Cardiac septum (tissue), 1 donor: ENCODE measurements at places on chromosomes 11 and 22. TPM values are rescaled to one million over a fixed set of nuclear protein-coding genes. Genes with fewer than 3 reads are reported as not detected.

ABCC8 gene
- total RNA-seq: 3.9 TPM

NXPE4 gene
- not detected for total RNA-seq

DNA sequence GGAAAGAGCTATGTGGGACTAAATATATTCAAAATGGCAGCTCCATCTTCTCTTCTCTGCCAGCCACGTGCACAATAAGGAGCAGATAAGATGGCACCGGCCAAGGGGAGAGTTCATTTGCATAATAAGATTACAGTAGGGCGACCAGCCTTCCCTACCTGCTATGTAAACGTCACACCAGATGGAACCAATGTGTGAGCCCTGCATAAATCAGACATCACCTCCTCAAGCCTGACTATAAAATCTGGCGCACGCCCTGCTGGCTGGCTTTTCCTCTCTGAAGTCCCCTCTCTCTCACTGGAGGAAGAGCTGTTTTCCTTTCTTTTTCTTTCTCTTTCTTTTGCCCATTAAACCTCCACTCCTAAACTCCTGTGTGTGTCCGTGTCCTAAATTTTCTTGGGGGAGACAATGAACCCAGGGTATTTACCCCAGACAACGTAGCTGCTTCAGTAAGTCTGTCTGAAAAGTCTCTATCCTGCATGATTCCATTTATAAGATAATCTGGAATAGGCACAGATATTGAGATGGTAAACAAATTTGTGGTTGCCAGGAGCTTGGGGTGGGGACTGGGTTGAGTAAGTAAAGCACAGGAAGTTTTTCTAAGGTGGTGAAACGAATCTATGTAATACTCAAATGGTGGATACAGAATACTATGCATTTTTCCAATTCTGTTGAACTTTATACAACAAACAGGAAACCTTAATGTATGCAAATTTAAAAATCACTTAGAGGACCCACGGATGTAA lies 670.0 kb upstream of the KIRREL3 start:
- no peak for DNase-seq

GRCh38 chr11:10797001-10797400 lies 11.7 kb downstream of the EIF4G2 start:
- DNase-seq: no peak

OR56A4 gene
- total RNA-seq: not detected

PGA4 gene
- not detected for total RNA-seq

DNA sequence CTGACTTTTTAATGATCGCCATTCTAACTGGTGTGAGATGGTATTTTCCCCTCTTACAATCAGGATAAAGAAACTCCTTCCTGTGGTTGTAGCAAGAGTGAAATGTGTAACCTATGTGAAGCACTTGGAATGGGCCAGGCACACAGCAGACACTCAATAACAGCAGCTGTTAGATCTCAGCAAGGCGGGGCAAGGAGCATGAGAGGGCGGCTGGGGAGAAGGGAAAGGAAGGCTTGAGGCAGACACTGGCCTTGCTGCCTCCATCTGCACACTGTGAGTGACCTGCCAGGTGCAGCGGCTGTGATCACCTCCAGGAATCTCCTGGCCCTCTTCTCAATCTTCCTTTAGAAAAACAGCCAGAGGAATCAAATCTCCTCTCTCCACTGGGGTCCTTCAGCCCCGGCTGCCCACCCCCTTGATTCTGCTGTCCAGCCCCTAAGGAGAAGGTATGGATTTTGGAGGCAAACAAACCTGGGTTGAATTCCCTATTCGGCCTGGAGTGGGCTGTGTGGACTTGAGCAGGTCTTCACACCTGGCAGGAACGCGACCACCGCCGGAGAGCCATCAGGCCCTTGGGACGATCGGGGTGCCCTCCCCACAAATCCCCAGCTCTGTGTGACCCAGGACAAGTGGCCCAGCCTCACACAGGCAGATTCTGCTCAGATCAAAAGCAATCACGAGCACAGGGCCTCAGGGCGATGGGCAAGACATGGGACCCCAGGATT lies 49.0 kb downstream of the RPUSD4 start:
- DNase-seq: no peak

TRIM66 gene
- total RNA-seq: 3.0 TPM

DNA sequence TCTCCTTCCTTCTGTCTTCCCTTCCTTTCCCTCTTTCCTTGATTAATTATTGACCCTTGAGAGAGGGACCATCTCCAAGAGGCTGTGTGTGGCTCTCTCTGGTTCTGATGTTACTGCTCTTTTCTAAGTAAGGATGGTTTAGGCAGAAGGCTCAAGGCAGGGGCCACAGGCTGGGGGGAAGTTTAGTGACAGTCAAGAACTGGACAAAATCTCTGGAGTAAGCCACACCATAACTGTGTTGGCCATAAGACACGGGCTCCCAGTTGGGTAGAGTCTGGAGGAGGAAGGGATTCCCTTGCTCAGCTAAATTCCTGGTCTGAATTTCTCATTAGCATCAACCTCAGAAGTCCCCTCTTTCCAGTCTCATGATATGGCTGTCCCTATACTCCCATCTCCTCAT lies 74.7 kb downstream of the BUD13 start:
- DNase-seq: peak; percentile 20

GRCh38 chr22:22463855-22464540 lies 44.5 kb downstream of the ZNF280B start:
- DNase-seq: no peak

CDCA5 gene
- total RNA-seq: 1.5 TPM

CCDC15 gene
- 0.24 TPM for total RNA-seq

ANKK1 gene
- total RNA-seq: 0.16 TPM

DNA sequence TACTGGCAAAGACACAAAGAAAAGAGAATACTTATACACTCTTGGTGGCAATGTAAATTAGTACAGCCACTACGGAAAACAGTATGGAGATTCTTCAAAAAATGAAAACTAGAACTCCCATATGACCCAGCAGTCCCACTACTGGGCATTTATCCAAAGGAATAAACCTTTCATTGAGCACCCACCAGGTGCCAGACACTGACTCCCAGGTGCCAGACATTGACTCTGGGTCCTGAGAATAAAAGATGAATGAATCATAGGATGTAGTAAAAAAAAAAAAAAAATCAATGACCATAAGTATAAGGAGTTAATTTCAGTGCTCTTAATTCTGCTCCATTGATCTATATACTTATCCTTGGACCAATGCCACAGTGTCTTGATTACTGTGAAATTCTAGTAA lies 28.2 kb downstream of the HEPHL1 start:
- DNase-seq: no peak

DNA sequence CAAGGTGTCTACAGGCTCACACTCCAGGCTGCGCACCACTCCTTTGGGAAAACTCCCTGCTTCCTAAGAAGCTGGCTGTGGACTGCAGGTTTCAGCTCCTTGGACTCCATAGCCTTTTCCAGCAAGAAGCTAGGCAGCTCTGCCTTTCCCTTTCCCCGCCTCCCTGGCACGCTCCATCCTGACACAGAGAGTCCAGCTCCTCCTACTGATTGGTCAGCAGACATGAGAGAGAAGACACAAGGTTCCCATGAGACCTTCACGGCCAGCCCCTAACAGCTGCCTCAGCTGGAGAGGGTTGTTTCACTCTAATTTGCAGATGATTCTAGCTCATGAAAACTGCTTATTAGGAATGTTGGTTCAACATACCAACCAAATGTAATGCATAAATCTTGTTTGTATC lies 27.6 kb downstream of the TENM4 start:
- peak; percentile 85 for DNase-seq

DNA sequence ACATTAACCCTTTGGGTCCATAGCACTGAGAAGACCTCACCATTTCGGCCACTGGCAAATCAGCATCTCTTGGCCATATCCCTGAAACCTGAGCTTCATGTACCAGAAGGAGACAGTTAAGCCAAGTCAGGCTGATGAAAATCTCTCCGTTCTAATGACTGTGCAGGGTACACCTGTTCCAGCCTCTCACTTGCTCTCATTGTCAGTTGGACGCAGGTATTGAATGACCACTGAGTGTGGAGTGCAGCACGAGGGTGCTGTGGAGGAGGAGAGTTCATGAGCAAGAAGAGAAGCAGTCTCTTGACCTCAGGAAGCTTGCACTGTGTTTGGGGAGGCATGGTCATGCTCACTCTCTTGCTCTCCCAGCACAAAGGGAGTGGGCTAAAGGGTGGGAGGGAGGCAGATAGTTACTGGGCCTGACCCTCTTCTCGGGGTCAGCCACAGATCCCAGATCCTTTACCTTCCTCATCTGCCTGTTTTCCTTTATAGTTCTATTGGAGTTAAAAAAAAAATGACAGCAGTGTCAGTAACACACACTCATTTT lies 65.2 kb downstream of the ZBTB16 start:
- no peak for DNase-seq
